Cardiac muscle cell (in vitro differentiated cells and primary cell): ENCODE measurements at places on chromosomes 2 and 18. TPM values are rescaled to one million over a fixed set of nuclear protein-coding genes. Genes with fewer than 3 reads are reported as not detected.

Gene TUBB8B
- total RNA-seq: not detected in 2 replicates

Gene ALPG
- not detected in 2 replicates for total RNA-seq

Gene CCDC121
- total RNA-seq: 4.2 and 6.1 TPM in 2 replicates

Gene RNF152
- 3.9 and 9.4 TPM in 2 replicates for total RNA-seq

DNA sequence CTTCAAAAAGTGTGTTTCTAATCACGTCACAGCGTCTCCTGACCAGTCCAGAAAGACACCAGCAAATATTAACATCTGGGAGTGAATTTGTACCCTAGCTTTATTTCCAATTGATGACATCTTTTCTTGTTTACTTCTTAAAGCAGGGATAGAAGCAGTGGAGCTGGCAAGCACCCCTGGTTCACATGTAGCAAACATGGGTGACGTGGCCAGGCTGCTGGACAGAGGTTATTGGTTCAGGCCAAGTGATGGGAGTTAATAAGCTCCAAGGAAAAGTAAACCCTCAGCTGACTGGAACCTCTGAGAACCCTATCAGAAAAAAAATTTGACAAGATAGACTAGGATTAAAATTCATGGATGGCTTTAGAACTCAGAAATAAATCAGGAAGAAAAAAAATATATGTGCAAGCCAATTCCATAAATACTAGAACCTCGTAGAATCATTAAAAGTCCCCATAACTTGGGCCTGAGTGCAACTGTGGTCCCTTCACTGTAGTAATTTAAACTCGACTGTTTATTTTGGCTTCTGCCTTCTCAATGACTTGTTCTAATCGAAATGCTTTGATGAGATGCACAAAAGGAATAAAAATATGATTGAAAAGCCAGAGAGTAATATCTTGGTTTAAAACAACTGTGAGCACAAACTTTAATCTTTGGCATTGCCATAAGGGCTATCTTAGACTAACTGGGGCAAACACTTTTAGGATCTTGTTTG lies 121.5 kb upstream of the CTAGE1 start:
- H3K27ac ChIP-seq: no peak overlapping the region
- no peak overlapping the region for H3K4me3 ChIP-seq
- no peaks in the 10 kb centered on the region for H3K36me3 ChIP-seq
- H3K4me1 ChIP-seq: peaks cover 21% of the 10 kb centered on the region
- no peak for DNase-seq

GRCh38 chr2:233990261-233990798 lies 60.2 kb upstream of the SPP2 start:
- no peaks in the 10 kb centered on the region for H3K36me3 ChIP-seq
- H3K27ac ChIP-seq: no peak overlapping the region
- H3K4me3 ChIP-seq: no peak overlapping the region
- no peaks in the 10 kb centered on the region for H3K27me3 ChIP-seq
- DNase-seq: no peak

DNA sequence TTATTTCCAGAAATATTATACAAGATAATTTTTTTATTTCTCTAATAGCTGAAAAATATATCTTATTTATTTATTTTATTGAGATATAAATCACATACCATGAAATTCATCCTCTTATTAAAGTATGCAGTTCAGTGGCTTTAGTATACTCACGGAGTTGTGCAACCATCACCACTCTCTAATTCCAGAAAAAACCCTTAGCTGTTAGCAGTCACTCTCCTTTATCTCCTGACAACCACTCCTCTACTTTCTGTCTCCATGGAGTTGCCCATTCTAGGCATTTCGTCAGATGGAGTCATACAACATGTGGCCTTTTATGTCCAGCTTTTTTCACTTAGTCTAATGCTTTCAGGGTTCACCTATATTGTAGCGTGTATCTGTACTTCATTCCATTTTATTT lies 66.5 kb downstream of the TCF7L1 start:
- H3K4me1 ChIP-seq: peaks cover 10% of the 10 kb centered on the region
- DNase-seq: peak; percentile 75
- H3K27ac ChIP-seq: no peak overlapping the region

GRCh38 chr18:24016643-24017042 lies 2.1 kb downstream of the TTC39C start:
- peaks cover 7% of the 10 kb centered on the region for H3K4me1 ChIP-seq
- DNase-seq: no peak
- H3K27ac ChIP-seq: no peak overlapping the region
- no peak overlapping the region for H3K4me3 ChIP-seq
- no peaks in the 10 kb centered on the region for H3K36me3 ChIP-seq

DNA sequence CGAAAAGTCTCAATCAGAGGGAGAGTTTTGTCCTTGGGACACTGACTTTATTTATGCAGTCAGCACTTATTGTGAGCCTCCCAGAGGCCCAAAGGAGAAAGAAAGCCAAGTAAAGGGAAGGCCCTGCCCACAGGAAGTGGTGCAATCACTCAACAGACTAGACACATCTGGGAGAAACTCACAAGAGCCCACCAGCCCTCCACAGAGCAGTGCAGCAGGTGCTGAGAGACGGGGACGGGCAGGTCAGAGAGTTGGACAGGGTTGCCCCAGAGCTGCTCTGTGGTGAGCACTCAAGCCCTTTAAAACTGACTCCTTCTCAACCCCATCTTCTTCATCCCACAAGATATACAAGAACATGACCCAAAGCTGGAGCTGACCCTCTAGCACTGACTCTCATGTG lies 96.0 kb downstream of the TFCP2L1 start:
- H3K27ac ChIP-seq: no peak overlapping the region
- H3K4me1 ChIP-seq: no peaks in the 10 kb centered on the region
- H3K27me3 ChIP-seq: no peaks in the 10 kb centered on the region
- H3K36me3 ChIP-seq: no peaks in the 10 kb centered on the region

DNA sequence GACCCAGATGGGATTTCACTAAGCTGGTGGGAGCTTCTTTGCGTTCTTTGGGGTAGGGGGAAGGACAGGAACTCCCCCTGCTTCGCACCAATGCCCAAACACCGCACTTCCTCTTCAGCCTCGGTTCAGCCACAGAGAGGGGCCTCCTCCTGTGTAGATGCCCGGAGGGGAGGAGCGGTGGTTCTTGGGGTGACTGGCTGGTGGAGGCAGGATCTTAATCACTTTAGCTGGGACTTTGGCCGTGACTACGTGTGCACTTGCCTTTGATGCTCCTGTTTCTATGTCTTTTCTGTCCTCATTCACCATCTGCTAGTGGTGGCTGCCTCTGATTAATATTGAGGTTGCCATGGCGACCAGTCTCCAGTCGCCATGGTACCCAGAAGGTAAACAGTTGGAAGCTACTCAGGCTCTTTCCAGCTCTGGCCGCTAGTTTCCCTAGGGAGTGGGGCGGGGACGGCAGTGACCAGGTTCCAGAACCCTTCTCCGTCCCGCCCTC lies 1.9 kb downstream of the CNGA3 start:
- no peak overlapping the region for H3K4me3 ChIP-seq
- H3K4me1 ChIP-seq: no peaks in the 10 kb centered on the region
- no peaks in the 10 kb centered on the region for H3K36me3 ChIP-seq
- H3K27ac ChIP-seq: no peak overlapping the region
- no peak for DNase-seq

GRCh38 chr2:74708883-74709282 lies 54.8 kb downstream of the SEMA4F start:
- DNase-seq: no peak
- no peaks in the 10 kb centered on the region for H3K36me3 ChIP-seq
- no peaks in the 10 kb centered on the region for H3K27me3 ChIP-seq
- H3K27ac ChIP-seq: no peak overlapping the region

DNA sequence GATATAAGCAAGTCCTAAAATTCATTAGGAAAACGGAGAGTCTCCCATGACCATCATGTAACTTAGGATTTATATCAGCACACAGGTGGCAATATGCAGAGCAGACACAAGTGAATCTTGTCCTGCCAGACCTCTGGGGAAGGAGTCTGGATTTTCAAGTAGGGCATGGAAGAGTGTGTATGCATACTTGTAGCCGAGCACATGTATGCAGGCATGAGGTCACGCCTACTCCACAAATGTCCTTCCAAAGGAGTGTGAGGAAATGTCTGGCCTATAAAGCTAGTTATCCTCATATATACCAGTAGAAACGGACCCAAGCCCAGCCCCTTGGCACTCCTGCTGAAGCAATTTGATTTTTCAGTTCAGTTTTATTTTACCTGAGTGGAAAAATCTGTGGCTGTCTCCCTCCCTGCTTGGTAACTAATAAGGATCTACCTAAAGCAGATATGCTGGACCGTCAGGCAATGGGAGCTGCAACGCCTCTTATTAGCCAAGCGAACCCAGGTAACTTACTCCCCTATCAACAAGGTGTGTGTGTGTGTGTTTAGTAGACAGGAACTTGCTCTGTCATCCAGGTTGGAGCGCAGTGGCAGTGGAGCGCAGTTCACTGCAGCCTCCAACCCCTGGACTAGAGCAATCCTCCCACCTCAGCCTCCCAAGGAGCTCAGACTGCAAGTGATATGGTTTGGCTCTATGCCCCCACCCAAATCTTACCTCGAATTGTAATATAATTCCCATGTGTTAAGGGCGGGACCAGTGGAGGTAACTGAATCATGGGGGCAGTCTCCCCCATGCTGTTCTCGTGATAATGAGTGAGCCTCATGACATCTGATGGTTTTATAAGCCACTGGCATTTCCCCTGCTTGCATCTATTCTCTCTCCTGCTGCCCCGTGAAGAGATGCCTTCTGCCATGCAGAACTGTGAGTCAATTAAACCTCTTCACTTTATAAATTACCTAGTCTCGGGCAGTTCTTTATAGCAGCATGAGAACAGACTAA lies 2.8 kb downstream of the STAT1 start:
- no peak overlapping the region for H3K4me3 ChIP-seq
- H3K27ac ChIP-seq: no peak overlapping the region
- peaks cover 7% of the 10 kb centered on the region for H3K4me1 ChIP-seq
- H3K27me3 ChIP-seq: no peaks in the 10 kb centered on the region
- DNase-seq: no peak

- no peaks in the 10 kb centered on the region for H3K36me3 ChIP-seq
- peak; percentile 43 for DNase-seq
- peak overlapping the region; percentile 93 for H3K27ac ChIP-seq
- H3K4me3 ChIP-seq: peak overlapping the region; percentile 54
- peaks cover 62% of the 10 kb centered on the region for H3K4me1 ChIP-seq
These were observed 4.8 kb downstream of the UGP2 start for GRCh38 chr2:63846487-63846886.
